Hematopoietic multipotent progenitor cell treated with erythropoietin and hydrocortisone succinate and interleukin-3 and kit ligand, for 6 days (in vitro differentiated cells): ENCODE measurements at places on chromosomes 4 and X.

GRCh38 chr4:149135062-149135461 is 680.6 kb downstream of the IQCM start:
- no peak for DNase-seq

- DNase-seq: no peak
Observed at GRCh38 chr4:88063634-88064296, 56.3 kb downstream of the PKD2 start.

DNA sequence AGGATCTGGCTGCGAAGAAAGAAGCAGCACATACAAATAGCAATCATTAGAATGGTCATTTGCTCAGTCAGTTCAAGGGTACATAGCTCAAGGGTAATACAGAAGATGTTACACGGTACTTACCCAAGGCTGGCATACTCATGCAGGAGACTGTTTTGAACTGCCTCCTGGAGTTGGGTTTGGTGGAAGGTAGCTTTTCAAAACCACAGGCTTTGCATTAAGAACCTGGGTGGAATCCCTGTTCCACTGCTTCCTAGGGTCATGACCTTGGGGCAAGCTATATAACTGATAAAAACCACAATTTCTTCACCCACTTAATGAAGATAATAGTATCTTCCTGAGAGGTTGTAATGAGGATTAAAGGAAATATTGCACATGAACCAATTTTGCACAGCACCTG is 36.5 kb downstream of the TBC1D9 start:
- no peak for DNase-seq

DNA sequence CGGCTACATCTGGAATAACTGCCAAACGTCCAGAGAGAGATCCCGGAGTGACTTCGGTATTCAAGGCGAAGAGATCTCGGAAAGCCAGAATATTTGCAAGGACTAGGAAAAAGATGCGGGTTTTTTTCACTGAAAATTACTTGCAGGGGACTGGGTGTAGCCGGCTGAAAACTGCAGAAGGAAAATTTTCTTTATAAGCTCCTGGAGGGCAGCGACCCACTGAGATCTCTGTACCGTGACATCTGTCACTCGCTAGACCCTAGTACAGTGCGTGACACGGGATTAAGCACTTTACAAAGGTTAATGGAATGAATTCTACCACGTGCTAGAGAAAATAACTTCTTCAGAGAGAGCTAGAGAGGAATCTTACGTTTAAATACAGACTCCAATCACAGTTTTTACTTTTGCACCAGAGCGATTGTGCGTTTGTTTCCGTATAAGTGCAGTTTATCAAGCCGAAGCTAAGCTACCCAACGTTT is 1.1 kb upstream of the LCORL start:
- peak; percentile 17 for DNase-seq

- no peak for DNase-seq
Observed at GRCh38 chr4:188819233-188819632, 680.0 kb downstream of the TRIML1 start.

GRCh38 chr4:41631523-41631922 is 93.6 kb downstream of the LIMCH1 start:
- DNase-seq: no peak

DNA sequence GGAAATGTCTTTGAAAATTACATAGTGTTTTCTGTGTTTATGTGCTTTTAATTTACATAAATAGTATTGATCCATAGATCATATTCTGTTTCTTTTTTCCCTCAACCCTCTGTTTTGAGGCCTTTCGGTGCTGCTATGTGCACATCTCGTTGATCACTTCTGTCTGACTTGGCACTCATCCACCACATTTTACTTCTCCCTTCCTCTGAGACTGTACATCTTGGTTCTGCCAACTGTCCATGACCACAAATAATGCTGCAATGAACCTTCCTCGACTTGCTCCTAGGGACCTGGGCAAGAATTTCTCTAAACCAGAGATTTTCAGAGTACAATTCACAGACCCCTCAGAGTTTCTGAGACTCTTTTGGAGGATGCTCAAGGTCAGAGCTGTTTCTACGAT is 74.4 kb downstream of the RTL5 start:
- DNase-seq: peak; percentile 67
